ENCODE measurements at places on chromosomes 4 and X.

- DNase-seq, result no peak
Measured at GRCh38 chr4:5773271-5773555, 62.2 kb downstream of the EVC start.

DNA sequence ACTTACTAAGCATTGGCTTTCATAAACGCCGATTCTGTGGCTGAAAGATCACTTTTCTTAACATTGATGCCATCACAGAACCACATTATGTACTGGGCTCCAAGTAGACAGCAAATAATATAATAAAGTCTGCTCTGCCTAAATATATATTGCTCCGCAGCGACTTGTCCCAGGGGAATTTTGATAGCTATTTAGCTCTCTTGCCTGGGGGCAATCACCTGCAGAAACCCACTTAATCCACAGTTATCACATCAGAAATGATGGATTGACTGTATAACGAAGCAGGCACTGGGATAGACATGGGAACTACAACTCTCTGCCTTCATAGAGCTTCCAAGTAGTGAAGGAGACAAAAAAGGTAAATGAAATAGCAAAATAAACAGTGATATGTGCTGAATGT lies 48.0 kb upstream of the MYOZ2 start:
- no peak for DNase-seq

GRCh38 chr4:141388481-141388880 lies 167.8 kb downstream of the ZNF330 start:
- DNase-seq, result no peak

DNA sequence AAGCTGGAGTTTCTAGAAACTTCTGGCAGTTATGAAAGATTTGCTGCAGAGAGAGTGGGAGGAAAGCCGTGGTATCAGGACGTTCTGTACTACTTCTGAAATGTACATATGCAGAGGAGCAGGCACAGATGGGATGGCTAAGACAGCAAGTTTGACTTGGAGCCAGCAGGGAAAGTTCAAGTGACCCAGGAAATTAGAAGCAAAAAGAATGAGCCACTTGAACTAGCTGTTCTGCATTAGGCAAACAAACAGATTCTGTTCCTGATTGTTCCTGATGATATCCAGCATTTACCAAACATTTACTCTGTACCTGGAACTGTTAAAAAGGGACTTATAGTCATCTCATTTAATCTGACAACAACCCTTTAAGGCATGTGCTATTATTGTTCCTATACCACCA lies 41.4 kb upstream of the CXCL13 start:
- no peak for DNase-seq

DNA sequence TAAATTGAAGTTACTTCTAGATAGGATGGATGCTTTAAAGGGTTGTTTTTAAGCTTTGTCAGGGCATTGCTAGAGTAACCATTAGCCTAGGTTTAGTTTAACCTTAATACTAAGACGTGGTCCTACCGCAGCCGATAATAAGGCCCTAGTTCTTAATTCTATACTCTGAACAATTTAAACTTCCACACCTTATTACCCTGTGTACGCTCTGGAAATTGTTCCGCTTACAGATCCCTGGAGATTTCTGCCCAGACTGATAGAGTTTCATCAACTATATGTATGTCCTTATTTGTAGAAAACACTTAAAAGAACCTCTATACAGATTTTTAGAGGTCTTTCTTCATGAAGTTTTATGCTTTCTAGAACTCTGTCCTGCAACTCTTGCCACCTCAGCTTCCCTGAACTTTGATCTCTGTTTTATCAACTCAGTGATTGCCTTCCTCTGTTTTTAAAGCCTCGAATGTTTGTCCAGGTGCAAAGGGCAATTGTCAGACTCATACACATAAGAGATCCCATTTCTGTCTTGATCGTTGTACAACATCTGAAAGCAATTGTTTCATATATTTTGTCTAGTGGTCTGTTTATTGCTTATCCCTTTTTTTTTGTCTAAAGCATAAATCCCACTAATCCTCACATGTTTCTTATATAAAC lies 71.1 kb upstream of the VCX start:
- no peak for DNase-seq

GRCh38 chrX:97230948-97231347 lies 347.2 kb downstream of the RPA4 start:
- DNase-seq, result no peak

GRCh38 chr4:171812333-171812664 lies 905 bp upstream of the GALNTL6 start:
- DNase-seq, result no peak

GRCh38 chr4:109973529-109973905 lies 60.8 kb downstream of the EGF start:
- DNase-seq, result no peak

DNA sequence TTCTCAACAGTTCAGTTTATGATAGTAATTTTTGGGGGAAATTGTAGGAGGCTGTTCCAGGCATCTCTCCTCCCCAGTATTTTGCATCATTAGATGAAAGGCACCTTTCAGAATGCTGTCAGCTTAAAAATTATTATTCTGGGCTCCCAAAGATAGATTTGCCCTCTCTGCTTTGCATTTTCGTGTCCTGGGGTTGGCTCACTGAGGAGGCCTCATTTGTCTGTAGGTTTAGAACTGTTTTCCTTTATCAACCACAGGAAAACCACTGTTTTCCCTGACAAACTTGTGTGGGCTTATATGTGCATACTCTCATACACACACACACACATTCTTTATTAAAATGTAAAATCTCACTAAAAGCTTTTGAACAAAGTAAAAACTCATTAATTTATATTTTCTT lies 197.2 kb upstream of the VCX3A start:
- no peak for DNase-seq

GRCh38 chr4:15434676-15435075 lies 6.8 kb downstream of the C1QTNF7 start:
- no peak for DNase-seq

DNA sequence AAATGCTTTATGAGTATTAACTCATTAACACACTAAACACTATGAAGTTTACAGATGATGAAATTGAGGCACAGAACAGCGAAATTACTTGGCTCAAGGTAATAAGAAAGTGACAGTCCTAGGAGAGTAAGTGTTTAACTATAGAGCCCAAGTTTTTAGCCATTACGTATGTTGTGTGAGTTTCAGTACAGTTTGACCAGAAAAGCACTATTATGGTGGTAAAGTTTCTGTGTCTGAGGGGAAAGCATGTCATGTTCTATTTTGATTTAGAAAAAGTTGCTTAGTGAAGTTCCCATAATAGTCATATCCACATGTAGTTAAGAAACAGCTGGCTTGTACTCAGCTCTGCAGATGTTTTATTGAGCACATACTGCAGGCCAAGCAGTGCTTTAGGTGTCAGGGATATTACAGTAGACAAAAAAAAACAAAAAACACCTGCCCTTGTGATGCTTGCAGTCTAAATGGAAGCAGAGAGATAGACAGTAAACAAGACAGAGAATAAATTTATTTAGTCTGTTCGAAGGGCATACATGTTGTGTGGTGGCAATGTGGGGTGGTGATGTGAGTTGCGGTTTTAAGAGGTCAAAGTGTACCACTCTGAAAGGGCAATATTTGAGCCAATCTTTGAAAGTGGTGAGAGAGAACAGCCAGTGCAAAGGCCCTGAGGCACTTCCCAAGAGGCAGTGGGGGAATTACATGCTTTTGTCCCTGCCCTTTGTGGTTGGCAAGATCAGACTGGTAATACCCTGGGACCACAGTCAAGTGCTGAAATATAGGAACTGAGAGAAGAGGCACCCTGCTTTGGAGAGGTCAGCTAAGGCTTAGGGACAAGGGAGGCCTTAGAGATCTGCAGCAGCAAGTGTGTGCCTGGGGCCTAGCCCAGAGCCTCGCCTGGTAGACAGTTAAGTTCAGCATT lies 6.2 kb downstream of the TMEM131L start:
- no peak for DNase-seq

- DNase-seq, result no peak
Measured at GRCh38 chr4:37422102-37422501, 177.6 kb downstream of the NWD2 start.

- no peak for DNase-seq
Measured at GRCh38 chr4:11165052-11165451, 263.6 kb downstream of the HS3ST1 start.

DNA sequence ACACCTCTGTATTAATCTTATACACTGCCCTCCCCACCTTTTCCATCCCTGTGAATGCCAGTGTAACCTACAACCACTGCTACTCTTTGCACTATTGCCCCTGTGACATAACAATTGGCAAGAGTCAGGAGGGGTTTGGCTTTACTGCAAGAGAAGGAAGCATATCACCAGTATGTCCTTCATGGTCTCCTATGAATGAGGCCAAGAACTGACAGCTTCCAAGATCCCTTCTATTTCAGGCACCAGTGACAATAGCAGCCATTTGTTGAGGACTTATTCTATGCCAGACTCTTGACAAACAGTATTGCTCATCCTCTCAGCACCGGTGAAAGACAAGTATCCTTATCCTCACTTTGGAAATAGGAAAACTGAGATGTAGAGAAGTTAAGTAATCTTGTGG lies 363.9 kb downstream of the MID1IP1 start:
- DNase-seq, result no peak

- DNase-seq, result no peak
Measured at GRCh38 chrX:49921109-49921508, 1.3 kb upstream of the CLCN5 start.

DNA sequence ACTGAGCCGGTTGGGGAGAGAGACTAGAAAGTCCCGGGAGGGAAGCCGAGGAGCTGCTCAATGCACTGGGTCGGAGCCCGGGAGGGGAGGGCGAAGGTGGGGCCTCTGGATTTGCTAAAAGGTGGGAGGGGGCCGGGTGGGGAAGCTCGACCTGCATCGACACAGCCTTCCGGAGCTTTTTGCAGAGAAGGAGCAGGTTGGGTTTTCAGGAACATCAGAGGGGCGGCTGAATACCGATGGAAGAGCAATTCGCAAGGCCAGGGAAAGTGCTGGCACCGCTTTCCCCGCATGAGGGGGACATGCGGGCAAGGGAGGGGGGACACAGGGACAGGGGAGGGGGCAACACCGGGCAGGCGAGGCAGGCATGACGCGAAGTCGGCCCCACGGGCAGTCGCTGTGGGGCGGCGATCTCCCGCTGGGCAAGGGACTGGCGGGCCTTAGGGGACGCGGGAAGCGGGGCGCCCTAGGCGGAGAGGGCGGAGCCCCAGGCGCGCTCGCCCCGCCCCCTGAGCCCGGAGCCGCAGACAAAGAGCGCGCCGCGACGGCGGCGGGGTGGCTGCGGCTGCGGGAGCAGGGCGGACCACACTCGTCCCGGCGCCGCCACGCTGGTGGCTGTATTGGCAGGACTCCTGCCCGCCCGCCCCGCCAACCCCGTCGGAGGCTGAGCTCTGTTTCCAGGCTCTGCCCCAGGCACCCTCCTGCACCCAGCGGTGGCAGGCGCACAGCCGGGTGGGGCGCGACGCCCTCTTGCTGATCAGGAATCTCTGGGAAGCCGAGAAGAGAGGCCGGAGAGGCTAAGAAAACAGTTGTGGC lies 11.6 kb downstream of the PDZD4 start:
- peak; percentile 22 for DNase-seq

All from activated CD4-positive, alpha-beta T cell treated with anti-CD3 and anti-CD28 coated beads, Interleukin-2, amount 50 U/mL, for 24 hours (primary cell).